ENCODE measurements at places on chromosomes 6 and 20.

DNA sequence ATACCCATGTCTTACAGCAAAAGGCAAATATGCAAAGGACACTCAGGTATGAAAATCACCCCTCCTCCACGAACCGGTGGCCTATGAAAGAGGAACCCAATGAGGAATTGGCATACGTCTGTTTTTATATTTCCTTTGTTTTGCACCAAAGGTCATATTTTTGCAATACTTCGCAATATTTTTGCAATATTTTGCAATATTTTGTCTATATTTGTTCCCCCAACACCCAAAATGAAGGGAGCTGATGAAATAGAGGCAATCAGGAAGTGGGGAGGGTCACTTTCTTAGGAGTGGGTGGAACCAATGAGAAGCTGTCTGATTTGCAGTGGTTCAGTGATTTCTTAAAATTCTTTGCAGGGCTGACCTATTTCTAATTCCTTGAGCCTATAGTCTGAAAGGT is 296.8 kb upstream of the TSHZ2 start:
- DNase-seq: peak; percentile 76

- DNase-seq: no peak
Measured at GRCh38 chr6:44111434-44112417, 15.5 kb downstream of the MRPL14 start.

GRCh38 chr6:2617729-2618128 is 133.0 kb downstream of the MYLK4 start:
- DNase-seq: no peak

DNA sequence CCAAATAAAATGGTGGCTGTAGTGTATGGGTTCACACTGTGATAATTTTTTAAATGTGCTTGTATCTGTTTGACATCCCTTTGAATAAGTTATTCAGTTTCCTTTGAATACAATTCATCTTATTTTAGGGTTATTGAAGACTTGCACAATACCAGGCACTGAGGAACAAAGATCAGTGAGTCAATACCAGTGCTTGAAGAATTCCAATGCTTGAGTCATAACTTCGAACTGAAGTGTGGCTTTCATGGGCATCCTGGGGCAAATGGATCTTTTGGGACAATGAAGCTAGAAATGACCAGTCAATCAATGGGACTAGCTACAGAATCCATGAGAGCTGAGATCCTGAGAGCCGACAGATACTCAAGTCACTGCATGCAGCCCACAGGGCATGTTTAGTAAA is 349.9 kb upstream of the FLRT3 start:
- no peak for DNase-seq

DNA sequence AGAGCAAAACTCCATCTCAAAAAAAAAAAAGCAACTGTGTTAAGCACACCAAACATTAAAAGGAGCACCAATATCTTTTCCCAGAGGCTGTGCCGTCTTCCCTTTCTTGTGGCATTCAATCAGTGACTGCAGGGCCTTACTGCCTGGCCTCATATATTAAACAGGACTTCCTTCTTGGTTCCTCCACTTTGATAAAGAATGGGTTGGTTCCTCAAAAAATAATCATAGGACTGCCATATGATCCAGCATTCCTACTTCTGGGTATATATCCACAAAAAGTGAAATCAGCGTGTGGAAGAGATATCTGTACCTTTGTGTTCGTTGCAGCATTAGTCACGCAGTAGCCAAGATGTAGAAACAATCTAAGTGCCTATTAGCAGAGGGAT is 40.3 kb upstream of the GFOD1 start:
- no peak for DNase-seq

- no peak for DNase-seq
Measured at GRCh38 chr6:170290296-170291128, at the start of gene DLL1. Gene DLL1 (minus strand): TSS chr6:170291078. CDS start chr6:170290139, 939 bp downstream.

- DNase-seq: peak; percentile 45
Measured at GRCh38 chr20:18276821-18277220, 11.5 kb upstream of the ZNF133 start.

- DNase-seq: no peak
Measured at GRCh38 chr20:9838035-9838377, 870 bp downstream of the PAK5 start.

GRCh38 chr20:32204205-32205109 is 3.1 kb downstream of the PLAGL2 start:
- DNase-seq: no peak

- DNase-seq: peak; percentile 72
Measured at GRCh38 chr6:7050004-7050403, 57.8 kb upstream of the RREB1 start.

- DNase-seq: no peak
Measured at GRCh38 chr6:151160929-151161757, 78.6 kb upstream of the AKAP12 start.

DNA sequence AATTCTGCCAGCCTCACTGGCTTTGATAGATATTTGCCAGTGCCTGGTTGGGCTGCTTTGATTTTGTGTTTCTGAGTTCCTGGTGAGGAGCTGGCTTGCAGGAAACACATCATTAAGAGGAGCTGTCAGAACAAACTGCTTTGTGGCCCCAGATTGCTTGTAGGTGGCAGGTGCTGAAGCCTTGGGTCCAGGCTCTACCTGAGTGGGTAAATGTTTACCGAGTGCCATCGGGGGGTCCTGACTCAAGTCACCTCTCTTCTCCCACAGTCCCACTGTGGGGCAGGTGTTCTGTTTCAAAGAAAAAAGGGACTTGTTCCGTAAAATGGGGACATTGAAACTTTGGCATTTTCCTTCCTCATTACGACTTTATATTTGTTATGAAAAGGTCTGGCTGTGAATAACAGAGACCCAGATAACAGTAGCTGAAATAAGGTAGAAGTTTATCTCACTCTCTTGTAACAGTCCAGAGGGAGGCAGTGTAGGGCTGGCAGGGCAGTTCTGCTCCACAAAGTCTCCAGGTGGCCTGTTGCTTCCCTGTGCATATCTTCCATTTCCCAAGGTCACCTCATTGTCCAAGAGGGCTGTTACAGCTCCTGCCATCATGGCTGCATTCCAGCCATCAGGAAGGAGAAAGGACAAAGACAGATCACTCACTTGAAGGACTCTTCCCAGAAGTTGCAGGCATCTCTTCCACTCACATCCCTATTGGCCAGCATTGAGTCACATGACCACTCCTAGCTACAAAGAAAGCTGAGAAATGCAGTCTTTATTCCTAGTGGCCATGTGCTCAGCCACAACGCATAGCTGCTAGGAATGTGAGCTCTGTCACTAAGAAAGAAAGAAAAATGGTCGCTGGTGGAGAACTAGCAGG is 149.9 kb upstream of the KCNG1 start:
- DNase-seq: no peak

DNA sequence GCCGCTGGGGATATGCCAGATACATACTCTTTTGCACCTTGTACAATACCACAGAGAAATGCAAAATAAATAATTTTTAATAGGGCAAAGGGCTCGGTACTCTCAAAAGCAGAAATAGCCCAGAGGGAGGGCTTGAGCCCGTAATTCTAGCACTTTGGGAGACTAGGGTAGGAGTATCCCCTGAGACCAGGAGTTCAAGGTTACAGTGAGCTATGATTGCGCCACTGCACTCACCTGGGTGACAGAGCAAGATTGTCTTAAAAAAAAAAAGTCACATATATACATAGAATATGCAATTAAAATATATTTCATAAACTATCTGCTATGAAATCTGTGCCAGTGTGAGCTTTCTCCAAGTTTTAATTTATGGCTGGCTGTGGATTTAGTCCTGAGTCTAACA is 818 bp upstream of the TRMT11 start:
- no peak for DNase-seq
